ENCODE measurements at places on chromosomes 3 and 15. TPM values are rescaled to one million over a fixed set of nuclear protein-coding genes. Genes with fewer than 3 reads are reported as not detected.

TMEM212 gene
- total RNA-seq, result not detected

C3orf49 gene
- not detected for total RNA-seq

- no peak for DNase-seq
These were observed 602.6 kb downstream of the PYDC2 start for GRCh38 chr3:192063570-192063969.

DNA sequence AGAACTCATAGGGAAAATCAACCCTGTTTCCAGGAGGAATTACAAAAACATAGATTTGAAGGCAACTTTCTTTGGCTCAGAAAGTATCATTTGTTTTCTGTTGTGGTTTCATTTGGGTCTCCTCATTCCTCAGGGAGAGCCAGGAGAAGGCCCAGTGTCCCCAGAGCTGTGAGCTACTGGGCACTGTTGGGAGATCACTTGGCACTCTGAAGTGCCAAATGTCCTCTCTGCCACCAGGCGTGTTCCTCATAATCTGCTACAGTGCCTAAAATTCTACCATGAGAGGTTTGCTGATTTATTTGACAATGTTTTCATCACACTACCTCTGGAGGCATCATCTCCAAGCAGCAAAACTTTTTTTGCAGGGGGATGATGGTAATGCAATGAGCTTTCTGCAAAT lies 17.4 kb upstream of the TNFAIP8L3 start:
- no peak for DNase-seq

Data from activated CD8-positive, alpha-beta memory T cell treated with anti-CD3 and anti-CD28 coated beads, Interleukin-2, amount 10 ng/mL, durations not matched to agents 7 days and 5 days (primary cell).